Upper lobe of right lung (tissue), 1 donor: ENCODE measurements at places on chromosomes 12 and 14.

GRCh38 chr12:50059440-50060119, 2.2 kb downstream of the ASIC1 start:
- DNase-seq, result no peak

DNA sequence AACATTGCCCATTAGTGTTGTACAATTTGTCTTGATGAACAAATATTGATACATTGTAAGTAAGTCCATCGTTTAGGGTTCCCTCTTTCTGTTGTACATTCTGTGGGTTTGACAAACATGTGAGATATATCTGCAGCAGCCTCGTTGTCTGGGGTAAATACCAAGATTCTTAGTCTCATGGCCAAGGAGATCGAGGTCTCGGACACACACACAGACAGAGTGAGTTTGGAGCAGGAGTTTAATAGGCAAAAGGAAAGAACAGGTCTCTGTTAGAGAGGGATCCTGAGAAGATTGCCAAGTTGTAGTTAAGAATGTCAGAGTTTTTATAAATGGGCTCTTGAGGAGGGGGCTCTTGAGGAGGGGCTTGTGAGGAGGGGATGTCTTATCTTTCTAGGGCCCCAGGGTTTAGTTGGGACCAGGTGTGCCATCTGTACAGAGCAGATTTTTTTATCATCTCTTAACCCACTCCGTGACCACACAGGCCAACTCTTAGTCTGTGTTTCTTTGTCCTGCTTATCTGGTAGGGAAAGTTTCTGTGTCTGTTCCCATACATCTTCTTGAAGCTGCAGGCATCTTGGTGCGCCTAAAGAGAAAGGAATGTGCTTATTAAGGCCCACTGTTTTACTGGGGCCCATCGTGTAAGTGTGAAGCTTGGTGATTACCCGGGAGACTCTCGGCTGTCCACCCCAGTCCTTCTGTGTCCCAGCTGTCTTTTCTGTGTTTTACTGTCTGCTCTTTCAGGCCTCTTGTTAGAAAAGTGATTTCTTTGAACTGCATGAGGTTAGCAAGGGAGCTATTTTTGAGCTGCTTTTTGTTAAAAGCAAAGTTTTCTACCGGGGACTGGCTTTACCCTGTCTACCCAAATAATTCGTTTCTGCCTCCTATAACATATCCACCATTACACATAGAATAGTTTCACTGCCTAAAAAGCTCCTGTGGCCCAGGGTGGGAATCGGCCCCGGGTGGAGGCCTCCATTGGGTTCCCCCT, 22.4 kb upstream of the CLEC2D start:
- DNase-seq, result no peak

GRCh38 chr12:30201301-30202160, 417.8 kb upstream of the TMTC1 start:
- DNase-seq, result no peak

DNA sequence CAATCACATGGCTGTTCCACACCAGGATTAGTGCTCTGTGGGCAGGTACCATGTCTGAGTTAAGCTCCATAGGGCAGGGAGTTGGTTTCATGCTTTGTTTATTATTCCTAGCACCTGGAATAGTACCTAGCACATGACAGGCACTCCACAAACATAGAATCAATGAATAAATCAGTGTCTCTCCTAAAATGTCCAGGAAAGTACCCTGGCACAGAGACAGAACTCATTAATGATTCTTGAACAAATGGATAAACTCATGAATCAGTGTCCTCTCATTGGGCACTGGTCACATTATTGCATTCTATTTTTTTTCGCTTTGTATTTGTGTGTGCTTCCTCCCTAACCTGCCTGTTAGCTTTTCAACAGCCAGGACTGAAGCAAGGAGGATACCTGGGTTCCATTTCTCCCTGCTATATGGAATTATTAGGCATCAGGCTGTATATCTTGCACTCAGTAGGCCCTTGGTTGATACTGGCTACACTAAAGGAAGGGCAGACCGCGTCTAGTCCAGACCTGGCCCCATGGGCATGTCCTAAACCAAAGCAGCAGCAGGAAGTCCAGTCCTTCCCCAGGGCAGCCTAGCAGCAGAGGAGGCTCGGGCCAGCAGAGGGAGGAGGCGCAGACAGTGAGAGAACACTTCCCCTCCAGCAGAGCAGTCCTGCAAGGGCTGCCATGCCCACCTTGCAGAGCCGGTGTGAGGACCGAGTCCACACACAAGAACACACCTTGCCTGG, 18.4 kb downstream of the HDAC7 start:
- no peak for DNase-seq

DNA sequence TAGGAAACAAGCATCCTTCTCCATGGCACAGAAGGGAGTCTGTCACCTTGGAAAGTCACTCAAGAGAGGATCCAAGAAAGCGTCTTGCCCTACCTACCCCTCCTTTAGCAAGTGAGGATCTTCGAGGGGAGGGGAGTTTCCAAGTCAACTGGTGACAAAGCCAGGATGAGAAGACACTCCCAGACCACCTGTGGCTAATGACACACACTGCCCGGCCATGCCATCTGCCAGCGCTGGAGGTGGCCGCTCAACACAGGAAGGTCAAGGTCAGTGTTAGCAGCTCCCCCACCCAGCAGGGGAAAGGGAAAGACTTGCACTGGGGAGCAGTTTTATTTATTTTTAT, 41.3 kb downstream of the ELK3 start:
- no peak for DNase-seq

- no peak for DNase-seq
Observed at GRCh38 chr14:70401643-70402042, 15.2 kb downstream of the SYNJ2BP start.

DNA sequence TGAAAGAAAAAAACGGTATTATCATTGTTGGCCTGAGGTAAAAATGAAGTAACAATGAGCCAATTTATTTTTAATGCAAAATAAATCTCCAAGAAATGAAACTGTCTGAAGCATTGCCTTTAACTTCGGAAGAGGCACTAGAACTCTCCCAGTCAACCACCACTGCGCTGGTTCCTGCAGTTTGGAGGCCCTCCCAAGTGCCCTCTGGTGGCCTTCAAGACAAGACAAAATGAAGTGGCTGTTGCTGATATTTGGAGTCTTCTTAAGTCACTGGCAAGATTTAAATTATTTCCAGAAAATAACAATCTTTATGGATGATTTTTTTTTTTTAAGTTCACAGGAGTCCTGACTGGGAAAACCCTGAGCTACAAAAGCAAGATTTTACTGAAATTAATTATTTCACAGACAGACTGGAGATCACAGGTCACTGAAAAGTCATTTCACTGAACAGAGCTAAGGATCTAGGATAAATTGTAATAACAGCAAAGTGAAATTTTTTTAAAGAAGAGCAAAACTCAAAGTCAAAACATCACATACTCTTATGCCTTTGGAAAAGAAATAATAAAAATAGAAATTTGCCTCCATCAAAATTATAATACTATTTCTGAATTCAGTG, 58.2 kb downstream of the DICER1 start:
- no peak for DNase-seq

DNA sequence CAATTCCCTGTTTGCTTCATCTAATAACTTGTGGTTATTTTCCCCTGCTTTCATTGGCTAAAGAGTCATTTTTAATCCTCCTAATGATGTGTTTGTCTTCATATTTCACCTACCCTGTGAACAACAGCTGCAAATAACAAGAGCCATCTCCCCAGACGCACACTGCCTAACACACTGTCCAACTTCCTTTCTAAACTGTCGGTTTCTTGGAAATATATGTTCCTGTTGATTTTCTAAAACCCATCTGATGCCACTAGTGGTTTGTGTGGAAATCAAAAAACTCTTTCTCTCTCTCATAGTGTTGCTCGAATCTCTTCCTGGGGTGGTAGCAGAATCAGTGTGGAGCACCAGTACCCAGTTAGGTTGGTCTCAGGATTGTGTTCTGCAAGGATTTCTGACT, 226.9 kb downstream of the EPS8 start:
- DNase-seq, result no peak

DNA sequence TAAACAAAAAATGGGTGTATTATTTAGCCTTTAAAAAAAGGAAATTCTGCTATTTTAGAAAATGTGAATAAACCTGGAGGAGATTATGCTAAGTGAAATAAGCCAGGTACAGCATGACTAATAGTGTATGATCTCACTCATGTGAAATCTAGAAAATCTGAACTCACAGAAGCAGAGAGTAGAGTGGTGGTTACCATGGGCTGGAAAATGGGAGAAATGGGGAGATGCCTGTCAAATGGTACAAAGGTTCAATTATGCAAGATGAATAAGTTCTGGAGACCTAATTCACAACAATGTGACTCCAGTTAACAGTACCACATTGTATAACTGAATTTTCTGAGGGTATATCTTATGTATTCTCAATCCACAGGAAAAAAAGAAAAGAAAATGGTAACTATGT, 17.4 kb upstream of the LEMD3 start:
- DNase-seq, result no peak

- no peak for DNase-seq
Observed at GRCh38 chr12:104463368-104463767, 6.6 kb downstream of the CHST11 start.

- DNase-seq, result no peak
Observed at GRCh38 chr12:131530422-131530821, 180.5 kb upstream of the SFSWAP start.

DNA sequence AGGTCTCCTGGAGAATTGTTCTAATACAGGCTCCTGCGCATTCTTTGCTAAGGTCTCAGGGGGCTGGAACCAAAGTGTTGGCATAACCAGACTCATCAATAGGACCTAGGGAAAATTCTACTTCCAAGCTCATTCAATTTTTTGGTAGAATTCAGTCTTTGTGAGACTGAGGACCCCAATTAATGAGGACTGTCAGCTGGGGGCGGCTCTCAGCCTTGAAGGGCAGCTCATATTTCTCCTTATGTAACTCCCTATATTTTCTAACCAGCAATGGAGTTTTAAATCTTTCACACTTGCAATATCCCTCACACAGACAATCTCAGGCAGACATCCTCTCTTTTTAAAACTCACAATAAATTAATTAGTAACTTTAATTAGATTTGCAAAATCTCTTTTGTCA, 476.4 kb upstream of the LRFN5 start:
- DNase-seq, result no peak

DNA sequence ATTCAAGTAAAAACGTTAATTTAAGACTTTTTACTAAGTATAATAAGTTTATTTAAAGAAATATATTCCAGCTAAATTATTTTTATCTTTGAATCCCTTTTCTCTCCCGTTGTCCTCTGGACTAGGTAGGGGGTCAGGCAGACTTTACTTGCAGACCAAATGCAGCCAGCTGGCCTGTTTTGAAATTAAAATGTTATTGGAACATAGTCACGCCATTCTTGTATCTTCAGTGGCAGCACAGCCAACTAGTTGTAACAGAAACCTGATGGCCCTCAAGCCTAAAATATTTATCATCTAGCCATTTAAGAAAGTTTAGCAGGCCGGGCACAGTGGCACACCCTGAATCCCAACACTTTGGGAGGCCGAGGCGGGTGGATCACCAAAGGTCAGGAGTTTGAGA, 52.7 kb downstream of the BCAT1 start:
- DNase-seq, result no peak

GRCh38 chr14:52188381-52188780, 79.1 kb upstream of the PTGDR start:
- DNase-seq, result no peak

DNA sequence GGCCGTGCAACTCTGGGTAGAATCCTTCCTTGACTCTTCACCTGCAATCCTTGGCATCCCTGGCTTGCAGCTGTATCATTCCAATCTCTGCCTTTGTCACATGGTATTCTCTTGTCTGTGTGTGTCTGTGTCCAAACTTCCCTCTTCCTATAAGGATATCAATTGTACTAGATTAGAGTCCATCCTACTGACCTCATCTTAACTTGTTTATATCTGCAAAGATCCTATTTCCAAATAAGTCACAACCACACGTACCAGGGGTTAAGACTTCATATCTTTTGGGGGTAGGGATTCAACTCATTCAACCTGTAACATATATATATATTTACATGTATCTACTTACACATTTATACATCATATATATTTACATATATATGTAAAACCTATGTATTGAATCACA, 29.6 kb upstream of the RASSF3 start:
- DNase-seq, result no peak

GRCh38 chr12:47393403-47393790, 312.4 kb downstream of the RPAP3 start:
- DNase-seq, result no peak

DNA sequence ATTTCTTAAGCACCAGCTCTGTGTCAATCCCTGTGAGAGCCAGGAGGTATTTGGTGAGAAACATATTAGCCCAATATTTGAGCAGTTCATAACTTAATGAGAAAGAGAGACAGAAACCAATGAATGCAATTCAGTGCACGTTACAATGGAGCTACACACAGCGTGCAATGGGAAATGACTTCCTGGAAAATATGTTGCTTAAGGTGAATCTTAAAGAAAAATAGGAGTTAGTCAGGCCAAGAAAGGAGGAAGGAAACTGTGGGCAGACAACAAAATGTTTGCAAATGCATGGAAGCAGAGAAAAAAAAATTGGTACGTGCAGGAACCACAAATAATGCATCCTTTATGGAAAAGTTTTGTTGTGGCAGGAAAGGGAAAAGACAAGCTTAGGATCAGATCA, 481.7 kb downstream of the BCAT1 start:
- no peak for DNase-seq

- DNase-seq, result no peak
Observed at GRCh38 chr12:127162307-127162706, 1104.7 kb upstream of the TMEM132C start.

DNA sequence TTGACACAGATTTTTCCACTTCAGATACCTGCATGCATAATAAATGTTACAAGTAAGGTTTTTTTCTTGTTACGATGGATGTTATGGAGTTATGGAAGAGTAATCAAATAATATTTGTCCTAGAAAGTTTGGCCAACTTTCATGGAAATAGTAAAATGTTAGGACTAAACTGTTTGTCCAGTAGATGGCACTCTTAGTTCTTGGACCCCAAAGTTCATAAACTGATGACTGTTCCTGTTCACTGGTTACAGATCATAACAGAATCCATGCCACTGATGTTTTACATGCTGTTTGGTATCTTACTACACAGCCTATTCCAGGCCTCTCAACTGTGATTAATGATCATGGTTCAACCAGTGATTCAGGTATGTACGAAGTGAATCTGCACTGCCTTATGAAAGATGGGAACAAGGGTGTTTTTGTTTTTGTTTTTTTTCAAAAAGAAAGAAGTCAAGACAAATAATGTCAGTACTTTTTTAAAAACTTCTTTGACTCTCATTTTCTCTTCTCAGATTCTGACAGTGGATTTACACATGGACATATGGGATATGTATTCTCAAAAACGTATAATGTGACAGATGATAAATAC, 48.8 kb upstream of the SLCO1C1 start:
- no peak for DNase-seq

DNA sequence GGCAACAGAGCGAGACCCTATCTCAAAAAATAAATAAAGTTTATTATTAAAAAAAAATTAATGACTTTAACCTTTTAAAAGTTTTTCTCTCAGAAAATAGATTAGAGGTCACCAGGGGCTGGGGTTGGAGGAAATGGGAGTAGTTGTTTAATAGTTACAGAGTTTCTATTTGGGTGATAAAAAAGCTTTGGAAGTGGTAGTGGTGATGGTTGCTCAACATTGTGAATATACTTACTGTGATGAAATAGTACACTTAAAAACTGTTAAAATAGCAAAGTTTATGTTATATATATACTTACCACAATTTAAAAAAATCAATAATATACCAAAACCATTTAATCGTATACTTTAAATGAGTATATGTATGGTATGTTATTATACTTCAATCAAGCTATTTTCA, 59.6 kb downstream of the ARL6IP4 start:
- DNase-seq, result no peak
